ENCODE measurements at places on chromosomes 5 and 9.

DNA sequence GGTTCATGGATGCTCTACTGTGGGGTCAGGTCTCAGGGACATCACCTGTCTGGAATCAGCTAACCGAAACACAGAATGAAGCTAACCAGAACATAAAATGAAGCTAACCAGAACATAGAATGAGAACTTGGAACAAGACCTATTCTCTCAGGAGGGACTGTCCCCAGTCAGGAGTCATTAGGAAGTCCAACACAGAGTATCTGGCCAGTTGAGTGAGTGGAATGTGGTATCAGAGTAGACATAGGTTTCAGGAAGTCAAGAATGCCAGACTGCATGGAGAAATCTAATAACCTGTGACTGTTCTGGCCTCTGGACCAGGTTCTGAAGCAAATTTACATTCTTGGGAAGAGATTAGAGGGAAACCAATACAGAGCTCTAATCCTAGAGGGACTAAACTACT, 609.6 kb downstream of the PRELID2 start:
- no peak for DNase-seq

- DNase-seq = no peak
These were observed 29.4 kb downstream of the DROSHA start for GRCh38 chr5:31502506-31502905.

DNA sequence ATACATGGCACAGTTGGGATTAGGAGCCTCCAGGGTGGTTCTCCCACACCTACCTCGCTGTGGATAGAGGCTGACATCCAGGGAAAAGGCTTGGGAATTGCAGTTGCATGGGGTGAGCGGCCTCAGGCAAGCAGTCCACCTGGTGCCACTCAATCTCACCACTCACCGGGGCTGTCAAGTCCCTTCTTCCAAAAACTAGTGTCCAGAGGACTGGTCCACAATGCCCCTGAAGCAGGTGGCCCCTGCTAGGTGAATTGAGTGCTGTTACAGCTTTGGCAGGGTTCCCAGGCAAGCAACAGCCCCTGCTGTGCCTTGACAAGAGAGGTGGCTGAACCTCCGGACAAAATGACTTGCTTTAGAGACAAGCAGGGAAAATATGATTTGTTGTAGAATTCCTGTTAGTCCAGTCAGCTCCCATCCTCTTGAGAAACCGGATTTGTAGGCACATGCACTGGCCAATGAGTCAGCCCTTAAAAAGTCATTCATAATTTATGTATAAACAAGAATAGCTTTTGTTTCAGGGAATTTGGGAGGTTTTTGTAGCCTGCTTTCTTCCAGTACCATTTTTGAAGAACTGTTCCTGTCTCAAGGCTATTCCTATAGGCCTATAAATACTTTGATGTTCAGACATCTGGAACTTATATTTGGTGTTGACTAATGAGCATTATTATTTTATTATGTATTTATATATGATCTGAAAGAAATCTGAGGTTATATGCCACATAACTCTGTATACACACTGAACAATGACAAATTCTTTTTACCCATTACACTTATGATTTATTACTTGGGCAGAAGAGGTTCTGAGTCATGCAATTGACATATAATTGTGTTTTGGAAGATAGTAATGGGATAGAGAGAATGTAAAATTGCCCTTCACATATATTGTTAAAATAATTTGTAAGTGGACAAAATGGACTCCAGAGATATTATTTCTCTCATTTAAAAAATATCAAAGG, 411.1 kb downstream of the ACTL7B start:
- peak; percentile 60 for DNase-seq

DNA sequence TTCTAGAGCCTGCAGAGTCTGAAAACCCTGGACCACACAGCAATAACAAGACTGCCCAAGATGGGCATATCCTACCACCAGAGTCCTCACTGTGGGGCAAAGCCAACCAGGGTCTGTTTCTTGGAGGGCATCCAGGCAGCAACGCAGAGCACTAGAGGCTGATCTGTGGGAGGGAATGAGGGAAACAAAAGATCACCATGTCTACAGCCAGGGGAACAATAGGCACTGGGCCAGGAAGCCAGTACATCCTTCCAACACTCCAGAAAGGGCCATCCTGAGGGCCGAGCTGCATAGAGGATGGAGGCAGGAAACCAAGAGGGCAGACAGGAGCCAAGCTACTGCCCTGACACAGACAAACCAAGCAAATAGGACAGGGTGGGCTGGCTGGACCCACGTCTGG, 416.1 kb upstream of the IRX4 start:
- no peak for DNase-seq

DNA sequence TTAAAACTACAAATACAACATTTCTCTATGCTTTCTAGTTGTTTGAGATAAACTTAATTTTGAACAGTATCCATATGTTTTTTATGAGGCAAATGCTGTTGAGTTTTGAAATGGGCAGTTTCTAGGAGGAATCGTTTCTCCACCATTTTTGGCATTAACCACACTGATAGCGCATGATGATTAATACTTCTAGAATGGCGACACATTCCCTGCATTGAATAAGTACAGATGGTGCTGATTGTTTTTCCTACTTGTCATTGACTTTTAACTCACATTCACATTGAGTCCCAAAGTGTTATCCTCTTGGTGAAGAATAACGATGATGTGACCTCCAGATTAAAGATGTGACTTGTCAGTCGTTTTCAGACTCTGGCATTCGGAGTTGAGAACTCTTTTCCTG, 6.5 kb upstream of the CCDC192 start:
- DNase-seq = no peak

- no peak for DNase-seq
These were observed 100.7 kb upstream of the IRX4 start for GRCh38 chr5:1983401-1983800.

GRCh38 chr5:119708076-119708790, 78.9 kb downstream of the FAM170A start:
- no peak for DNase-seq

GRCh38 chr9:85055506-85056202, 386.1 kb downstream of the NTRK2 start:
- DNase-seq = no peak

GRCh38 chr5:84383296-84383815, 1.3 kb downstream of the EDIL3 start:
- no peak for DNase-seq

GRCh38 chr5:1285141-1285540, 9.7 kb downstream of the TERT start:
- no peak for DNase-seq

- peak; percentile 37 for DNase-seq
These were observed 6.7 kb upstream of the WNT8A start for GRCh38 chr5:138077064-138077696.

- no peak for DNase-seq
These were observed 7.8 kb upstream of the RUSC2 start for GRCh38 chr9:35482071-35482470.

DNA sequence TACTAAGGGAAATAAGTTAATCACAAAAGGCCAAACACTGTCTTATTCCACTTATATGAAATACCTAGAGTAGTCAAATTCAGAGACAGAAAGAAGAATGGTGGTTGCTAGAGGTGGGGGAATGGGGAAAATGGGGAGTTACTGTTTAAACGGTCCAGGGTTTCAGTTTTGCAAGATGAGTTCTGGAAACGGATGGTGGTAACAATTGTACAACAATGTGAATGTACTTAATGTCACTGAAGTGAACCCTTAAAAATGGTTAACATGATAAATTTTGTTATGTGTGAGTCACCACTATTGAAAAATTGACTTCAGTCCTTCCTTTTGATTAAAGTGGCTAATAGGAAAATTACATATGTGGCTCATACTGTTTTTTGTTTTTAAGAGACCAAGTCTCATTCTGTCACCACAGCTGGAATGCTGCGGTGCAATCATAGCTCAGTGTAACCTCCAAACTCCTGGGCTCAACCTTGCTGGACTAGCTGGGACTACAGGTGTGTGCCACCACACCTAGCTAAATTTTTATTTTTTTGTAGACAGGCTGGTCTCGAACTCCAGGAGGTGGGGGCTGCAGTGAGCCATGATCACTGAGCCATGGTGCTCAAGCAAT, 8.7 kb downstream of the UBQLN1 start:
- no peak for DNase-seq

DNA sequence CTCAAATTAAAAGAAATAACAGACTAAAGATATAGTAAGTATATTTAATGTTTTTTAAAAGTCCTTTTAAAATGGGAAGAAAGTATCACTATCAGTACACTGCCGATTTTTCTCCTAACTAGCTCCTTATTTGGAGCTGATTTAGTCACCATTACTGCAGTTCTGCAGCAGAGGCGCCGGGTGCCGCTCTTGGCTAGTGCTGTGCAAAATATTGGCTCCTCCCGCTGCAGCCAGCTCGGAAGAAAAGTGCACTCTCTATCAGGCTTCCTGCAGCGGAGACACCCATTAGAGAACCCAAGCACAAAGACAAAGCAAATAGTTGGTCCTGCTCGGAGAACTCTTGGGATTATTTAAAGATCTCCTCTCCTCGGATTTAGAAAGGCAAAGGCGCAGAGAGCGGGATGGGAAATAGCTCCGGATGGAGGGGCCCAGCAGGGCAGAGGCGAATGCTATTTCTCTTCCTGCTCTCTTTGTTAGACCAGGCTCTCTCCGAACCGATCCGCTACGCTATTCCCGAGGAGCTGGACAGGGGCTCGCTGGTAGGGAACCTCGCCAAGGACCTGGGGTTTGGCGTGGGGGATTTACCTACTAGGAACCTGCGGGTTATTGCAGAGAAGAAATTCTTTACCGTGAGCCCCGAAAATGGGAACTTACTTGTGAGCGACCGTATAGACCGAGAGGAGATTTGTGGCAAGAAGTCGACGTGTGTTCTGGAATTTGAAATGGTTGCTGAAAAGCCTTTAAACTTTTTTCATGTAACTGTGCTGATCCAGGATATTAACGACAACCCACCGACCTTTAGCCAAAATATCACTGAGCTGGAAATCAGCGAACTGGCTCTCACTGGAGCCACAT, at the start of gene PCDHGB3:
Gene PCDHGB3, plus strand, starts transcription at position 249 of the 855 bp plus-strand sequence. Its CDS starts 153 bp downstream, at position 402.
- DNase-seq = no peak

DNA sequence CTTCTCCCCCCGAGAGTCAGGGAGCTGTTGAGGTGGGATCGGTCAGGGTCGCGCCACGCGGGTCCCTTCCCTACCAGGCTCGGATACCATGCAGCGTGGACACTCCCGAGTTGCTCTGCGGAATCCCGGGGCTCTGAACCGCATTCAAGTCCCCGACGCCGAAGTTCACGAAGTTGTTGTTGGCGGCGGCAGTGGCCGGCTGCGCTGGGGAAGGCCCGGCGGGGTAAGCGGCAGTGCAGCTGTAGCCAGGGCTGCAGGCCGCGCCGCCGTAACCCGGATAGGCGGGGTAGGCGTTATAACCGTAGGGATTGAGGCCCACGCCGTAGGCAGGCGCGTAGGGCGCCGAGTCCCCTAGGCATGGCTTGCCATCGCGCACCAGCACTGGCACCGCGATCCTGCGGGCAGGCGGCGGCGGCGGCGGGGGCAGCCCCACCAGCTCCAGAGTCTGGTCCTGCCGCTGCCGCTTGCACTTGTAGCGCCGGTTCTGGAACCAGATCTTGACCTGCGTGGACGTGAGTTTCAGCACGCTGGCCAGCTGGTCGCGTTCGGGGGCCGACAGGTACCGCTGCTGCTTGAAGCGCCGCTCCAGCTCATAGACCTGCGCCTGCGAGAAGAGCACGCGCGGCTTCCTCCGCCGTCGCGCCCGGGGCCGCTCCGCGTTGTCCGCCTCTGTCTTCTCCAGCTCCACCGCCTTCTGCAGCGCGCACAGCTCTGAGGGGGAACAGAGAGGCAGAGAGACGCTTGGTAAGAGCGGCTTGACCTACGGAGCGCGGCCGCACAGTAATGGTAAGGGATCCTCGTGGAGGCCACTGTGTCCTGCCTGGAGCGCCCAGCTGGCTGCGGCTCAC, 2.3 kb downstream of the NKX2-5 start:
- DNase-seq = no peak

All from smooth muscle cell of the brain vasculature (primary cell).